Diencephalon (tissue), 1 donor: ENCODE measurements at places on chromosomes 7 and 10. TPM values are rescaled to one million over a fixed set of nuclear protein-coding genes. Genes with fewer than 3 reads are reported as not detected.

FOXL3 gene
- not detected for total RNA-seq

PRKCQ gene
- total RNA-seq = 5.3 TPM

ADCYAP1R1 gene
- 70.4 TPM for total RNA-seq

CPN1 gene
- total RNA-seq = not detected

CALCR gene
- total RNA-seq = 5.1 TPM

EIF5AL1 gene
- total RNA-seq = 0.23 TPM

COL26A1 gene
- total RNA-seq = 31.6 TPM

WNT8B gene
- 0.69 TPM for total RNA-seq

MRLN gene
- total RNA-seq = 0.69 TPM

IFIT1B gene
- 0.92 TPM for total RNA-seq

PTN gene
- 576 TPM for total RNA-seq

TUBAL3 gene
- total RNA-seq = not detected

C7orf33 gene
- not detected for total RNA-seq

CUBN gene
- total RNA-seq = 3.5 TPM

DBF4 gene
- total RNA-seq = 14.8 TPM

CYP2C18 gene
- 0.23 TPM for total RNA-seq

GUSB gene
- 15.7 TPM for total RNA-seq

MDH2 gene
- total RNA-seq = 61.4 TPM

ZNF488 gene
- 1.6 TPM for total RNA-seq

ITIH2 gene
- 7.6 TPM for total RNA-seq

STK31 gene
- 3.2 TPM for total RNA-seq

RNF32 gene
- total RNA-seq = 2.5 TPM

HOGA1 gene
- total RNA-seq = 2.5 TPM

FAM24B gene
- 6.9 TPM for total RNA-seq
